ENCODE measurements at places on chromosomes 7 and 10. TPM values are rescaled to one million over a fixed set of nuclear protein-coding genes. Genes with fewer than 3 reads are reported as not detected.

DNA sequence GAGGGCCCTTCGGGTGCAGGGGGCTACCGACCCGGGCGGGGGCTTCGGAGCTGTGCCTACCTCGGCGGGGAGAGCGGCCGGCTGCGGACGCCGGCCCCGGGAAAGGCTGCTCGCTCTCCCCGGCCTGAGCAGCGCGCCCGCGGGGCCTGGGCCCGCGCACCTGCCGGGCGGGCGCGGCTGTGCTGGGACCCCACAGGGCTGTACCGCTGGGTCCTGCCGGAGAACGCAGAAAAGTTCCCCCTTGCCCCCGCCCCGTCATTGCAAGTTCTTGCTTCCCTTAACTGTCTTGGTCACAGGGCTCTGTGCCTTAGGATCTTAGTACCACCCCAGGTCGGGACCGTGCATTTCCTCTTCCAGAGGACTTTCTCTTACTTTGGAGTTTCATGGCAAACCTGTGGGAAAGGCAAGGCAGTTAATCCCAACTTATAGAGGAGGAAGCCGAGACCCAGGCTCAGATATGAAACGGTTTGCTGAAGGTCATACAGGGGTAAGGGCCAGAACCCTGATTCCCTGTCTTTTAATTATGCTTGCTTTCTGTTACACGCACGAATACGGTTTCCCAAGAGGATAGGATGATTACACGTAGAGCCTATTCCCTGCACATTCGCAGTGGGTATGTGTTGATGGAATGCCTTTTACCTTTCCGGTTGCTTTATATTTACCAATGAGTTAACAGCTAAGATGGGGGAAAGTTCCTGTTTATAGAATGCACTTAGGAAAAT lies 652 bp downstream of the PCGF5 start:
- peak; percentile 19 for DNase-seq

- DNase-seq: no peak
Measured at GRCh38 chr10:75450644-75451640, 19.5 kb downstream of the LRMDA start.

ZCWPW1 gene
- 0.56 TPM for total RNA-seq

ASZ1 gene
- not detected for total RNA-seq

Data from IMR-90 (cell line).